Breast epithelium (tissue), 4 donors: ENCODE measurements at places on chromosomes 6 and 20.

DNA sequence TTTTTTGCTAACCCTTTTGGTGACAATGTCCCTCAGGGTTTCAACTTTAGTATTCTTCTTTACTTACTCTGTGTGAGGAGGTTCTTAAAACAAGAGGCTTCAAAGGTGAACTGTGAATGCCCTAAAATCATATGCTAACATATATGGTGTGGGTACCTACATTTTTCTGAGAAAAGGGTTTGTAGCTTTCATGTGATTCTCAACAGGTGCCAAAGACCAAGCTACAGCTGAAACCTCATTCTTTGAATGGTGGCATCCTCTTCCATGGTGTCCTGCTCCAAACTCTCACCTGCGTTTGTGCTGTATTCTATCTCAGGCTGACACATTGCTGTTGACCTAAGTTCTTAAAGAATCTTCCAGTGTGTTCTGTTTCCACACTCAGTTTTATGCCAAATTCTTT lies 177.3 kb downstream of the PRL start:
- DNase-seq, result no peak

DNA sequence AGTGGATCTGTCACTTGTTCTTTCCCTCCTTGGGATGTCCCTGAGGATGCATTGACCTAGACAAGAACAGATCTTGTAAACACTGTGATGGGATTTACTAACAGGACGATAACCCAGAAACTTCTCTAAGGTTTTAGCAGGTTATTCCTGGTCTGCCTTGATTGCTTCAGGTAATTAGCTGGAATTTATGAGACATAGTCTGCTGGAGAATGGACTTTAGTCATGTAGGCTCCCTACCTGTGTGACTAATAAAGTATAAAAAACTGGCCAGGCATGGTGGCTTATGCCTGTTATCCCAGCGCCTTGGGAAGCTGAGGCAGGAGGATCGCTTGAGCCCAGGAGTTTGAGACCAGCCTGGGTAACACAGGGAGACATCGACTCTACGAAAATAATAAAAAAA lies 96.1 kb downstream of the PAK5 start:
- no peak for DNase-seq

DNA sequence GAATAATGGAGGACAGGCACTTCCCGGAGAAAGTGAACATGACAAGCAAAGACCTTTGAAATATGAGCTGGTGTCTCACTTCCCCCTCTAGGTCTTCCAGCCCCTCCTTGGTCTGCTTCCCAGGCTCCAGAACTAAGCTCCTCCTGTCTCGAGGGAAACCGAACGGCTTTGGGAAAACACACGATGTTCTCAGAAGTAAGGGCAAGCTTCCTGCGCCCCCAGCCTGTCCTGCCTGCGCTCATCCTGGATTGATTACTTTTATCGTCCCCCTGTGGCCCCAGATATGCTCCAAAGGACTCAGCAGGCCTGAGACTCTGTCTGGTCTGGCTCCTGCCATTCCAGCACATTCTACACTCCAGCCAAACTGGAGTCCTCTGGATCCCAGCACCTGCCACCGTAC lies 83.4 kb downstream of the ZNF217 start:
- no peak for DNase-seq

DNA sequence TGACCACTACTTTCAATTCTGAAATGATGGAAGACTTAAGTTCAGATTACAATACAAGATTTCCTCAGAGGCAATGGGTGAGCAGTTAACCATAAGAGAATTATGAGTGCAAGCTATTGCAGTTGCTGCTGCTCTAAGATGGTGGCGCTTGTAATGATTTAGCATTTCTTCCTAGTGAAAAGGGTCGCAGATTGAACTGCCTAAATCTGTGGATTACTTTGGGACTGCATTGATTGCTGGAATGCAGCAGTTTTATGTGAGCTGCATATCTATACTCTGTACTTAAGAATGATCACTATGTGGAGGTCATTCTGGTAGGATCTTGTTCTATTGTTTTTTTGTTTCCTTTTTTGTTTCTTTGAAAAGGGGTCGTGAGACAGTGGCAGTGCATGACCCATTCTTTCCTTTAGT lies 5.3 kb downstream of the SCAF8 start:
- no peak for DNase-seq

GRCh38 chr6:28944412-28944865 lies 20.7 kb upstream of the TRIM27 start:
- DNase-seq, result peak; percentile 34

DNA sequence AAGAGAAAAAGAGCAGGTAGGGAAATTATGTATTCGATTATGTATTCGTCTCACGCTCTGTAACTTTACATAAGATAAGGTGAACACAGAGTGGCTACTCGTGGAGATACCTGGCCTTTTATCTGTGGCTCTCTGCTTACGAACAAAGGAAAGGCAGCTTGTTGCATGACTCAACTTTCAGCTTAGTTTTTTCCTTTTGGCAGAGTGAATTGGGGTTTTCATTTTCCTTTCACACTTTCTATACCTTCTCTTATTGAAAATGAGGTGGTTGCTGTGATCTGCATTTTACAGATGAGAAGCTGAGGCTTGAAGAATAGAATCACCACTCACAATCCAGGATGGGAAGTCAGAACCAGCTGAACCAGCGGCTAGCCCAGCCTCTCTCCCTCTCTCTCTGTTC lies 13.3 kb upstream of the KCNK15 start:
- no peak for DNase-seq

DNA sequence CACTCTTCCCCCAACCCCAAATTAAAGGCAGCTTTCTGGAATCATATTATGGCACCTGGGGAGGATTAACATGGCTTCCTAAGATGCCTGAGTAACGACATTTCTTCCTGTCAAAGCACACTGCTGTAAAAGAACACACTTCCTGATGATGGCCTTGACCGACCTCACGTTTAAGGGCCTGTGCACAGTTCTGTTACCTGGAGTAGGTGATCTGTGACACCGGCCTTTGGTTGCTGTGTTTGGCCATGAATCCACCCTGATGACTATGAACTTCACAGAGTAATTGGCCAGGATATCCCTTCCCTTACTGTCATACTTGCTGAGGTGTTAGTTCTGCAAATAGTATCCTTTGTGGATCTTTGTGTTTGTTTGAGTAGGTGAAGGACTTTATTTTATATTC lies 45.8 kb downstream of the PLCB4 start:
- DNase-seq, result no peak

DNA sequence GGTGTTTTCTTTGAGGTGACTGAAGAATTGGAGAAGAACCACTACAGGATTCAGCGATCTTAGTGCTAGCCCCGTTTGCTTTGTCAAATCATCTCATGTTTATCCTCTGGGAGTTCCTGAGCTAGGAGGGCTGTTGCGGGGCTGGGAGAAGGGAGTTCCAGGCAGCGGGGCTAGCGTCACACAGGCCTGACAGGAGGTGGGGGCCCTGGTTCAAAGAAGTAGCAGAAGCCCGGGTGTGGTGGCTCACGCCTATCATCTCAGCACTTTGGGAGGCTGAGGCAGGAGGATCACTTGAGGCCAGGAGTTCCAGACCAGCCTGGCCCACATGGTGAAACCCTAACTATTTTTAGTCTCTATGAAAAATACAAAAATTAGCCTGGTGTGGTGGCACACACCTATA lies 33.2 kb upstream of the SULF2 start:
- DNase-seq, result no peak

GRCh38 chr20:18663932-18664331 lies 76.1 kb downstream of the DTD1 start:
- DNase-seq, result no peak

- no peak for DNase-seq
Observed at GRCh38 chr6:53282234-53282633, 66.5 kb downstream of the ELOVL5 start.

GRCh38 chr6:132764370-132764769 lies 6.7 kb upstream of the VNN2 start:
- no peak for DNase-seq

- DNase-seq, result no peak
Observed at GRCh38 chr6:48833916-48834315, 629.1 kb downstream of the MMUT start.
